ENCODE measurements at places on chromosomes 12 and 14. TPM values are rescaled to one million over a fixed set of nuclear protein-coding genes. Genes with fewer than 3 reads are reported as not detected.

- peaks cover 2% of the 10 kb centered on the region for H3K4me1 ChIP-seq
- H3K36me3 ChIP-seq, result no peaks in the 10 kb centered on the region
- H3K27me3 ChIP-seq, result no peaks in the 10 kb centered on the region
- no peak overlapping the region for H3K27ac ChIP-seq
- H3K4me3 ChIP-seq, result no peak overlapping the region
Measured at GRCh38 chr14:22794551-22794951, 20.7 kb downstream of the SLC7A7 start.

GRCh38 chr12:97921979-97922722 lies 459.5 kb downstream of the RMST start:
- H3K27me3 ChIP-seq, result no peaks in the 10 kb centered on the region
- DNase-seq, result no peak
- no peak overlapping the region for H3K27ac ChIP-seq
- no peaks in the 10 kb centered on the region for H3K4me1 ChIP-seq
- no peaks in the 10 kb centered on the region for H3K36me3 ChIP-seq
- no peak overlapping the region for H3K4me3 ChIP-seq

GRCh38 chr12:42871816-42872215 lies 282.3 kb upstream of the PRICKLE1 start:
- no peak overlapping the region for H3K27ac ChIP-seq
- H3K4me1 ChIP-seq, result peaks cover 3% of the 10 kb centered on the region
- no peak for DNase-seq
- H3K4me3 ChIP-seq, result no peak overlapping the region
- H3K27me3 ChIP-seq, result no peaks in the 10 kb centered on the region

DNA sequence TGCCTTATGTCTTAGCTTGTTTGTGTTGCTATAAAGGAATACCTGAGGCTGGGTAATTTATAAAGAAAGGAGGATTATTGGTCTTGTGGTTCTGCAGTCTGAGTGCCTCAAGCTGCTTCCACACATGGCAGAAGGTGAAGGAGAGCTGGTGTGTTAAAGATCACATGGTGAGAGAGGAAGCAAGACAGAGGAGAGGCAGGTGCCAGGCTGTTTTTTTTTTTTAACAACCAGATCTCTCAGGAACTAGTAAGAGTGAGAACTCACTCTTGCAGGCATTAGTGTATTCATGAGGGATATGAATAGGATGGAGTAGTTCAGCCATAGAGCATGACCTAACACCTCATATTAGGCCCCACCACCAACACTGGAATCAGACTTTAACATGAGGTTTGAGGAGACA lies 123.4 kb downstream of the CMAS start:
- H3K4me1 ChIP-seq, result no peaks in the 10 kb centered on the region
- H3K36me3 ChIP-seq, result no peaks in the 10 kb centered on the region
- H3K4me3 ChIP-seq, result no peak overlapping the region

DNA sequence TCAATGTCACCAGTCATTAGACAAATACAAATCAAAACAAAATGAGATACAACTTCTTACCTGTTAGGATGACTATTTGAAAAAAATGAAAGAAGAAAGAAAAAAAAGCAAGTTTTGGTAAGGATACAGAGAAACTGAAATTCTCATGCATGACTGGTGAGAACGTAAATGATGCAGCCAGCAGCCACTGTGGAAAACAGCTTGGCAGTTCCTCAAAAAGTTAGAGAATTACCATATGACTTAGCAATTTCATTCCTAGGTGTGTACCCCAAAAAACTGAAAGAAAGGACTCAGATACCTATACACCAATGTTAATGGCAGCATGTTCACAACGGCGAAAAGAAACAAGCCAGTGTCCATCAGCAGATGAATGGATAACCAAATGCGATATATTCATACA lies 26.6 kb downstream of the NINJ2 start:
- no peak for DNase-seq
- peaks cover 22% of the 10 kb centered on the region for H3K4me1 ChIP-seq
- H3K4me3 ChIP-seq, result no peak overlapping the region
- peak overlapping the region; percentile 2 for H3K27ac ChIP-seq
- no peaks in the 10 kb centered on the region for H3K27me3 ChIP-seq

The GARIN6 gene
- total RNA-seq, result not detected

GRCh38 chr12:96240656-96241055 lies 46.5 kb downstream of the ELK3 start:
- no peaks in the 10 kb centered on the region for H3K36me3 ChIP-seq
- no peak overlapping the region for H3K27ac ChIP-seq
- H3K27me3 ChIP-seq, result no peaks in the 10 kb centered on the region
- no peaks in the 10 kb centered on the region for H3K4me1 ChIP-seq

The GALNT4 gene
- 25.7 TPM for total RNA-seq

The GPR137C gene
- total RNA-seq, result 10.1 TPM

The HRK gene
- total RNA-seq, result 6.9 TPM

The RD3L gene
- total RNA-seq, result not detected

- peaks cover 3% of the 10 kb centered on the region for H3K27me3 ChIP-seq
- H3K27ac ChIP-seq, result no peak overlapping the region
- no peak overlapping the region for H3K4me3 ChIP-seq
- H3K36me3 ChIP-seq, result no peaks in the 10 kb centered on the region
Measured at GRCh38 chr14:87186737-87187136, 806.2 kb downstream of the GALC start.

DNA sequence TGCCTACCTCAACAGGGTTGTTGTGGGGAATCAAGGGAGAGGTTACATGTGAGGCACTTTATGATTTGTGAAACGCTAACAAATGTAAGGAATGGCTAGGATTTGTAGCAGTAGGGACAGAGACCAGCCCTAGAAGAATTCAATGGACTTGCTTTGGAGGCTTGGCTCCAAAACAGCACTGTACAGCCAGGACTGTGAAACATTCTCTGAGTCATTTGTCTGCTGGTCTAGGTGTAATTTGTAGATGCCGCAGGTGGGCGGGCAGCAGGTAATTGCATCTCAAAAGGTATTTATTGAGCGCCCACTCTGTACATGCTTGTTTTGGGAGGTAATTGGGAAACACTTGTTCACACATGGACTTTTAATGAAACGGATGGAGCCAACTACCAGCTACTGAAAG lies 11.4 kb downstream of the SLC7A8 start:
- H3K36me3 ChIP-seq, result no peaks in the 10 kb centered on the region
- H3K4me3 ChIP-seq, result no peak overlapping the region
- H3K4me1 ChIP-seq, result peaks cover 15% of the 10 kb centered on the region
- DNase-seq, result no peak
- no peaks in the 10 kb centered on the region for H3K27me3 ChIP-seq
- peak overlapping the region; percentile 7 for H3K27ac ChIP-seq

The SYCP3 gene
- total RNA-seq, result not detected

The KRT78 gene
- not detected for total RNA-seq

DNA sequence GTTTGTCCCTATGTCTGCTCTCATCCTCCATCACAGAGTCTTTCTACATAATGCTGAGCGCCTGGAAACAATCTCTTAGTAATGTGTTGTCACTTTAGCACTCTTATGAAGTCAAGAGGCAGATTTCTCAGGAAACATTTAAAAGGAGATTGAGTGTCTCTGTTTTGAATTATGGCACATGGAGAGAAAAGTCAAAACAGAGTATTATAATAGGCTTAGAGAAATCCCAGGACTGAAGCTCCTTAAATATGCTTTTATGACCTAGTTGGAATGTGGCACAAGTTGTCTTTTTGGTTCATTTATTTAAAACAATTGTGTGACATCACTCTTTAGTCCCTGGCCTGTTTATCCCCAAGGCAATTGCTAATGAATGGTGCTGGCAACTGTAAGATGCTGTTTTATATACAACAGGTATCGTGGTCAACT lies 117.8 kb upstream of the HIF1A start:
- no peaks in the 10 kb centered on the region for H3K36me3 ChIP-seq
- H3K27ac ChIP-seq, result no peak overlapping the region
- no peak overlapping the region for H3K4me3 ChIP-seq
- peaks cover 15% of the 10 kb centered on the region for H3K4me1 ChIP-seq

Data from progenitor cell of endocrine pancreas (in vitro differentiated cells).